Stimulated activated CD8-positive, alpha-beta memory T cell treated with anti-CD3 and anti-CD28 coated beads, Interleukin-2, amount 100 ng/mL, for 1 hour (primary cell): ENCODE measurements at places on chromosomes 16 and 17.
A peak's percentile ranks its signal among the peaks of the same experiment; 100 is the strongest.

- peak; percentile 37 for DNase-seq
Measured at GRCh38 chr16:50245417-50246298, 20.7 kb upstream of the ADCY7 start.

DNA sequence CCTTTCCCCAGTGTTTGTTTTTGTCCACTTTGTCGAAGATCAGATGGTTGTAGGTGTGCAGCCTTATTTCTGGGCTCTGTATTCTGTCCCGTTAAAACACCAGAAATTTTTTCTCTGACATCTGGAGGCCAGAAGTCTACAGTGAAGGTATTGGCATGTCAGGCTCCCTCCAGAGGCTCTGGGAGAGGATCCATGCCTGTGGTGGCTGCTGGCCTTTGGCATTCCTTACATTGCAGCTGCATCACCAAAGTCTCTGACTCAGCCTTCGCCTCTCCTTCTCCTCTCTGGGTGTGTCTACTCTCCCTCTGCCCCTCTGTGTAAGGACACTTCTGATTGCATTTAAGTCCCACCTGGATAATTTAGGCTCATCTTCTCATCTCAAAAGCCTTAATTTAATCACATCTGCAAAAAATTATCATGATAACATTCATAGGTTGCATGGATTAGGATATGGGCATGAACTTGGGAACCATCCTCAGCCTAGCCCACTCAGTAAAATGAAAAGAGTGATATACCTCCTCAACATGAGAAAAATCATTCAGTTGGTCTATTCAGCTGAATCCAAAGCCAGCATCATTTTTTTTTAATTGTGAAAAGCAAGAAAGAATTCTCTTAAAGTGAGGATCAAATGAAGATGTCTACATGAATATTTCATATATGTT, 78.0 kb downstream of the MAP2K6 start:
- DNase-seq = no peak

DNA sequence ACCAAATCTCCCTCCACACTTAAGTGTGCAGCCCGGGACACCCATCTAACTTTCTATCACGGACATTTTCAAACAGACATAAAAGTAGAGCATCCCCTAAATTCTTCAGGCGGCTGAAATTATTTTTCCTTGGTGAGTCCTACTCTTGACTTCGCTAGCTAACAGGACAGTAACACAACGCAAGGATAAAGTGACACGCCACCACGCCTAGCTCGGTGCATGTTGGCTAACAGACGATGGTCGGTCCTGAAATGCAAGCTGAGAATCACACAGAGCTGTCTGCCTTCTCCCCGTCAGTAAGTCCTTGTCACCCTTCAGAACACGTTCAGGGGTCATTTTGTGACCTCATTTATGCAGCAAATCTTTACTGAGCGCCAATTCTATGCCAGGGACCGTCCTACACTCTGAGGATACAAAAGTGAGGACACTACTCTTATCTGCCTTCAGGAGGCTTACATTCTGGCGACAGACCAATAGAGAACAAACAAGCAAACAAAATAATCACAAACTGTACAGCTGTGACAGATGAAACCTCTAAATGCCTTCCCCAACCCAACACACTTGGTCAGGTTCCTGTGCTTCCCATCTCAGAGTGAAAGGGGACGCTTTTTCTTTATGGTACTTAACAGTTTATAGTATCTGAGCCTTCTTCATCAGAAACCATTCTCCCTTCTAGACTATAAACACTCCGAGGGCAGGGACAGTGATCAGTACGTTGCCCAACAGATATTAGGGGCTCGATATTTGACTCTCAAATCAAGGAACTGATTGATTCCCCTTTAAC, 1.3 kb downstream of the NTAN1 start:
- no peak for DNase-seq

DNA sequence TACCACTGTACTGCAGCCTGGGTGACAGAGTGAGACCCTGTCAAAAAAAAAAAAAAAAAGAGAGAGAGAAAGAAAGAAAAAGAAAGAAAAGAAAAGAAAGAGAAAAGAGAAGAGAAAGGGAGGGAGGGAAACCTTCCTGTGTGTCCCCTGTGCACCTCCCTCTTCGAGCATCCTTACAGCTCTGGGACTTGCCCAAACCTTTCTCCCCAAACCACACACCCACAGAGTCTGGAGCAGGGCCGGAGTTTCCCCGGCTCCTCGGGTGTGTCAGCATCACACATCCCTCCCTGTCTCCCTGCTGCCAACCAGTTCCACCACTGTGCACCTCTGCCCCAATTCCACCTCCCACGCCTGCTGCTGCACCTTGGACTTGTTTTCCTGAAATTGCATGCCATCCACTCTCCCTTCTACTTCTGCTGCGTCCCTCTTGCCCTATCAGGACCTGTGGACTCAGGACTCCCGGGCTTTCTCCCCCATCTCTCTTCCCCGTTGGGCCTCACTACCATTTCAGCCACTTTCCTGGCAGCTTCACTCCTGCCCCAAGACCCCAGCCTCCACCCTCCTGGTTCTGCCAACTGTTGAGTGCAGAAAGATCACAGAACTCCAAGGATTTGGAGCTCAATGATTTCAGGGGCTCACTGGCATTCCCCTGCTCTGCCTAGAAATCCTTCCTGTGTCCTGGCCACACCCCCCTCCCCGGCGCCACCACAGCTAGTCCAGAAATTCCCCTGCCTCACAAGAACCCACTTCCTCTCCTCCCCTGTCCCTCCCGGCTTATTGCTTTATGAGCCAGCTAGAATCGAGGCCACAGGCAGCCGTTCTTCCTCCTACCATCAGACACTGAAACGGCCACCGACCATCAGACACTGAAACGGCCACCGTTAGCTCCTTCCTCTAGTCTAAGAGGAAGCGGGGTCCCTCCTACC, 3.7 kb upstream of the CDK3 start:
- no peak for DNase-seq

DNA sequence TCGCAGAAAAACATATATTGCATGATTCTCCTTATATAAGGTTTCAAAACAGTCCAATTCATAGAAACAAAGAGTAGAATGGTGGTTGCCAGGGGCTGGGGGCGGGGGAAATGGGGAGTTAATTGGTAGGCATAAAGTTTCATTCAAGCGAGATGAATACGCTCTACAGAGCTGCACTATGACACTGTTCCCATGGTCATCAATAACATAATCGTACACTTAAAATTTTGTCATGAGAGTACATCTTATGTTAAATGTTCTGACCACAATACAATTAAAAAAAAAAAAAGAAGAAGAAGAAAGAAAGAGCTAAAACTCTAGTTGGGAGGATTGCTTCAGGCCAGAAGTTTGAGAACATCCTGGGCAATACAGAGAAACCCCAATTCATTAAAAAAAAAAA, 5.1 kb downstream of the PIP4K2B start:
- no peak for DNase-seq

- no peak for DNase-seq
Measured at GRCh38 chr17:335691-336090, 16.9 kb downstream of the RPH3AL start.

GRCh38 chr17:57075785-57076184, 9.3 kb upstream of the AKAP1 start:
- DNase-seq = no peak

GRCh38 chr17:32277284-32277683, 11.7 kb downstream of the RHBDL3 start:
- no peak for DNase-seq

GRCh38 chr17:63533433-63534077, 10.4 kb downstream of the KCNH6 start:
- no peak for DNase-seq

GRCh38 chr16:87982581-87983041, 31.4 kb downstream of the BANP start:
- DNase-seq = no peak

DNA sequence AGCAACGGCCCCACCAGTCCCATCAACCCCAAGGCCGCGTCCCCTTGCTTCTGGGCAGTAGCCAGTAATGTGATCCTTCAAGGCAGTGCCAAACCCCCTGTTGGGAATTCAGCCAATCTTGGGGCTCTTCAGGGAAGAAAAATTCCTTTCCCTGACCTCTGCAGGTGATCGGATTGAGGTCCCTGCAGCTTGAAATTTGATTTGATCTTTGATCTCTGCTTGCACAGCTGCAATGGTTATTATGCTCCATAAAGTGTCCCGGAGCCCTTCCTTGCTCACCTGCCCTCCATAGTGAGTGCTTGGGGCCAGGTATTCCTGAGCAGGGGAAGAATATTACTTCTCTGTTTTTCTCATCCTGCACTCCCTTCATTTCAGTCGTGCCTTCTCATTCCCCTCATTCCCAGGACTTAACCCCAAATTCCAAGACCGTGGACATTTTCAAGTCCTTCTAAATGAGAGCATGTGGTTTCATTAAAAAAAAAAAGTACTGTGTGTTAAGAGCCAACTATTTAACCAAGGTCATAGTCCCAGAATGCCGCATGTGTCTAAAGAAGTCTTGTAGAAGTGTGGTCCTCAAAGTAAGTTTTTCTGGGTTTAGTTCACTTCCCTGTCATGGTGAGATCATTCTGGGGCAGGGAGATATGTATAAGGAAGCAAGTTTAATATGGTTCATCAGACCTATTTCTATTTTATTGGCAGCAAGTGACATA, 56.3 kb downstream of the SOX9 start:
- DNase-seq = no peak

- DNase-seq = no peak
Measured at GRCh38 chr17:77744066-77744988, 214.2 kb upstream of the TNRC6C start.

DNA sequence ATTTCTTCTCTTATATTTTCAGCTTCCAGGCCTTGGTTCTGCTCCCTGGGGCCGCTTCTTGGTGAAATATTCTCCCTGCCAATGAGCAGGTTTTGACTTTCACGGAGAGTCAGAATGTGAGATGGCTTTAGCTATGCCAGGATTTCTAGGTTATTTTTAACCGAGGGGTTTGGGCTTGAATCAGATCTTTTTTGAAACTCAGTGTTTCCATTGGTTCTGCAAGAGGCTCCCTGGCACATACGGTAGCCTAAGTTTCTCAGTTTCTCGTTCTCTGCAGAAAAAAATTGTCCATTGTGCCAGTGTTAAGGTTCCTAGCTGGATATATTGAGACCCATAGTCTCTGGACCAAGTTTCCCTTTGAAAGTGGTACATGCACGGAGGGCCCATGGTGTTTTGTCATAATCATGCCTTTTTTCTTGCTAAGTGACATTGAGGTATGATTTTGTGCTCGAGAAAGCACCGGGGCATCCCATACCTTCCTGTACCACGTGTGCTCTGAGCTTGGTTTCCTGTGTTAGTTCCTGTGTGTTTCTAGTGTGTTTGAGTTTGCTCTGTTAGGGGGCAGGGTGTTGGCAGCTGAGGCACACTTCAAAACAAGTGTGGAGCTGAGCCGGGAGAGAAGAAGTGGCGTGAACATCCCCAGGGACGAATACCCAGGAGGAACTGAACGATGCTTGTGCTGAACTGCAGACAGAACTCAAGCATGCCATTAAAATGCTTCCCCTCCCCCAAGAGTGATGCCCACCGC, 127.2 kb downstream of the HS3ST3B1 start:
- peak; percentile 21 for DNase-seq

- DNase-seq = no peak
Measured at GRCh38 chr16:12182212-12182611, 205.7 kb downstream of the SNX29 start.

DNA sequence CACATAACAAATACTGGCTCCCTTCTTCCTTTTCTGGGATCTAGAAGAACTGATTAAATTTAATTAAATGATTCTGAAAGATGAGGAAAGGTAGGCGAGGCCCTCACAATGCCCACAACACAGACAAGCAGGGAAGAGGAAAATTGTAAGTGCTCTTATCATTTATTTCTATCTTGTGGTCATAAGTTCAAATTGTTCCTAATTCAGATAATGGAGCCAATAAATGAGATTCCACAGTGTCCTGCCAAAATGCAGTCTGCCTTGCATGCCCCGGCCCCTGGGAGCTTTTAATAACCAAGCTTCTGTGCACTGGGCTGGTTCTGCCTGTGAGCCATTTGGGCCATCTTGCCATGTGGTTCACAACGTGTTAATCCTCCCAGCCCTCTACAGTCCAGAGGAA, 97.0 kb downstream of the CMC2 start:
- no peak for DNase-seq

DNA sequence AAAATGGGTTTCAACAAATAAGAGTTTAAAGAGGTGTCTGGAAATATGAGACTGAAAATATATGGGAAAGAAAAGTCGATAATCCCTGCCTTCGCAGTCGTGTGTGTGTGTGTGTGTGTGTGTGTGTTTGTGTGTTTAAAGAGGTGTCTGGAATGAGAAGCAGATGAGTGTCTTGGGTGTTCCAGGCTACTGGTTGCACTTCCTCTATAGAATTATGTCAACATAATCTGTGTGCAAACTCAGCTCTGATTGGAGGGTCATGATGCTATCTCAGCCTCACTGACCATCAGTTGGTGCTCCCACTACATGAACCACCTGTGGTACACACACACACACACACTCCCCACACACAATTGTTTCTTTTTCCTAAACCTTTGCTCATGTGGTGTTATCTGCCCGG, 347.3 kb downstream of the NPIPA8 start:
- DNase-seq = no peak

GRCh38 chr16:13680021-13680889, 239.7 kb upstream of the ERCC4 start:
- no peak for DNase-seq

GRCh38 chr16:64857411-64857810, 264.5 kb downstream of the CDH11 start:
- DNase-seq = no peak
